ENCODE measurements at places on chromosomes 4 and X.

DNA sequence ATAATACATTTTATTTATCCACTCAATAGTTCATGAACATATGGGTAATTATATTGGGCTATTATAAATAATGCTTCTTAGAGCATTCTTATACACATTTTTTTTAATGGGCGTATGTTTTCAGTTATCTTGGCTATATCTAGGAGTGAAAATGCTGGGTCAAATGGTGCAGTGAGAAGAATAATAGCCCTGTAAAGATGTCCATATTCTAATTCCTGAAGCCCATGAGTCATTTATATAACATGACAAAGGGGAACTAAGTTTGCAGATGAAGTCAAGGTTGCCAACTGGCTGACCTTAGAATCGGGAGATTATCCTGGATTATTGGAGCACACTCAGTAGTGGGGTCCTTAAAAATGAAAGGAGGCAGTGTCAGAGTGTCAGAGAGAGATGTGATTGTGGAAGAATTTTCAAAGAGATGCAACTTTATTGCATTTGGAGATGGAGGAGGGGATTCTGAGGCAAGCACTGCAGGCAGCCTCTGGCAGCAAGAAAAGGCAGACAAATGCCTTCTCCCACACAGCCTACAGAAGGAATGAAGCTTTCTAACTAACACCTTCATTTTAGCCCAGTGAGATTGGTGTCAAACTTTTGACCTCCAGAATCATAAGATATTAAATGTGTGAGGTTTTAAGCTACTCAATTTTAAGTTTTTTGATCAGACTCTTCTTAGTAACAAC lies 106.1 kb upstream of the HS3ST1 start:
- no peak for DNase-seq

- no peak for DNase-seq
Measured at GRCh38 chr4:148442832-148443511, 758 bp upstream of the NR3C2 start.

GRCh38 chr4:1872870-1873269 lies 1.7 kb downstream of the NSD2 start:
- no peak for DNase-seq

DNA sequence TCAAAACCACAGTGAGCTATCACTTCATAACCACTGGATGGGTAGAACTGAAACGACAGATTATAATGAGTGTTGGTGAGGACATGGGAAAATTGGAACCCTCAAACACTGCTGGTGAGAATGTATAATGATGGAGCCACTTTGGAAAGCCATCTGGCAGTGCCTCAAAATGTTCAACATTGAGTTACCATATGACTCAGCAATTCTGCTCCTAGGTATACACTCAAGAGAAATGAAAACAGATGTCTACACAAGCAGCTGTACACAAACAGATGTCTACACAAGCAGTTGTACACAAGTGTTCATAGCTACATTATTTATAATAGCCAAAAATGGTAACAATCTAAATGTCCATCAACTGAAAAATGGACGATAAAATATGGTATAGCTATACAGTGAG lies 143.9 kb downstream of the PDGFRA start:
- no peak for DNase-seq

GRCh38 chrX:31114858-31115257 lies 43.0 kb upstream of the FTHL17 start:
- DNase-seq = no peak

GRCh38 chr4:32985256-32985655 lies 2265.1 kb downstream of the PCDH7 start:
- DNase-seq = no peak

DNA sequence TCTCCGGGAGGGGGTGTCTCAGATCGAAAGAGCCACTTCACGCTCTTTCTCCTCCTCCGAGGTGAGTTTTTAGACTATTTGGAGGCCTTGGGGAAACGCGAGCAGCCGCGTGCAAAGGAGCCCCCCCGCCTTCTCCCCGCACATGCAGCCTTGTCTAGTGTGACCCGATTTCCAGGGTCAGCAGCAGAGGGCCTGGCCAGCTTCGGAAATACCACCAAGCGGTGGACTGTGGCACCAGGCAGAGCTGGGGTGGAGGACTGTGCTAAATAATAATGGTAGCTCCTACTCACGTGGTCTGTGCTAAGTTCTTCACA lies 79.3 kb upstream of the BCOR start:
- no peak for DNase-seq

- no peak for DNase-seq
Measured at GRCh38 chr4:16334601-16335000, 108.3 kb upstream of the TAPT1 start.

- DNase-seq = no peak
Measured at GRCh38 chr4:182400081-182400480, 156.9 kb downstream of the TENM3 start.

DNA sequence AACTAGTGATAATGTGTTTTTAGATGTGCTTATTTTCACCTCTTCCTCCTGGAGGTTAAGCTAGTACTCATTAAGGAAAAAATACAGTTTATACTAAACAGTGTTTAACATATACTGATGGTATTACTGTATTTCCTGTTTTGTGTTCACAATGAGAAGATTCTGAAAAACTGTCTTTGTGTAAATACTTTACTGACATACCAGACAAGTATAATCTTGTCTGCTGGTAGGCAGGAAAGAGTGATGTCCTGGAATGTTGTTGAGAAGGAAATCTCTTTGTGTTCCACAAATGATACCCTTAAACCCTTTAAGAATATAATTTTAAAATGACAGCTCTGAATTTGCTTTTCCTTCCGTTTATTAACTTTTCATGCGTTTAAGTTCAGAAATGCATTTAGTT lies 205.5 kb upstream of the NUDT6 start:
- no peak for DNase-seq

Measured in substantia nigra (tissue), 51 donors.